ENCODE measurements at places on chromosomes 12 and 14. TPM values are rescaled to one million over a fixed set of nuclear protein-coding genes. Genes with fewer than 3 reads are reported as not detected.

- DNase-seq: no peak
Measured at GRCh38 chr12:44765796-44766195, 110.3 kb downstream of the NELL2 start.

The CCDC177 gene
- 0.05 TPM for polyA plus RNA-seq

GRCh38 chr12:95262808-95263207, 45.2 kb downstream of the VEZT start:
- no peak for DNase-seq

The ACTR6 gene
- 39.2 TPM for polyA plus RNA-seq

DNA sequence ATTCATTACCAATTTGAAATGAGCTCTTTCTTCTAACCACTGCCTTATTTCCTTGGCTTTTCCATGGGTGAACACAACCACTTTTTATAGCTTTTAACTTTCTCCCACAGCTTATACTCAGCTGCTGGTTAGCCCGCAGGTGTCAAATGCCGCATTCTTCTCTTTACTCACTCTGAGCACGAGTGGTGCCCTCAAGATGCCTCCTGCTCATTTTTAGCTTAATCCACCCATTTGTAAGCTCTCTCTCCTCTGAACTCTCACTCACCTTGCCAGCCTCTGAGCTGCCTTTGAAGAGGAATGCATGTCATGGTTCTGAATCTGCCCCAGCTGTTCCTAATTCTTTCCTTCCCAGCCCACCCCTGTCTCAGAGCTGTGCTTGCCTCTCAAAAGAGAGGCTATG, 449.4 kb upstream of the PRICKLE1 start:
- no peak for DNase-seq

DNA sequence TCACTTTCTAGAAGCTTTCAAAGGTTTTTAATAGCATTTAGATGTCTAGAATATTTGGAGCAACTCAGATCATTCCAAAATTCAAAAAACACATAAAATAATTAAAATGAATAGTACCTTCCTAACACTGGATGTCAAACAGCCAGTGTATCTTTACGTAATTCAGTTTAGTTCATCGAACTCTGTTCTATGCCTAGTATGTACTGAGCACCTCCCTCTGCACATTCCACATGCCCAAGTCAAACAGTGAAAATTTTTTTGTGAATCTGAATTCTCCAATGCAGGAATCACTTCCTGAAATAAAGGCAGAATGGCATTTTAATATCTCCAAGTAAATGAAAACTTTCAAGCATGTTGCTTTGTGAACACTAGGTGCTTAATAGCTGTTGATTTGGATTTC, 192.3 kb downstream of the C12orf42 start:
- no peak for DNase-seq
